A172 (cell line): ENCODE measurements at places on chromosomes 13 and 19. TPM values are rescaled to one million over a fixed set of nuclear protein-coding genes. Genes with fewer than 3 reads are reported as not detected.

Gene DCT
- not detected in 2 replicates for total RNA-seq

DNA sequence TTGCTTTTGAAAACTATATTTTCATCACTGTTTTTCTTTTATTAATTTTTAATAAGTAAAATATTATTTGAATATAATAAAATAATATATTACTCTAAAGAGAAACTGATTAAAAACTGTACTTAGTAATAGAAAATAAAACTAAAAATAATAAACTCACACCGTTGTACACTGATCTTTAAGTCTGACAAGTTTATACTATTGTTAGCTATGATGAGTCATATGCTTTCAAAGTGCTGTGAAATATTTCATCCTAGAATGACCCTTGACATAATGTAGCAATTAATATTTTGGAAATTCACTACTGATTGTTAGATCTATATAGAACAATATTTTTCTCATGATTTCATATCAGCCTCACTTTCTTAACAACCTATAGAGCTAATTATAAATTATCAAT is 1040.6 kb upstream of the SPRY2 start:
- no peak for DNase-seq

GRCh38 chr13:36531746-36532486 is 99.6 kb downstream of the CCNA1 start:
- DNase-seq: peak; percentile 3

DNA sequence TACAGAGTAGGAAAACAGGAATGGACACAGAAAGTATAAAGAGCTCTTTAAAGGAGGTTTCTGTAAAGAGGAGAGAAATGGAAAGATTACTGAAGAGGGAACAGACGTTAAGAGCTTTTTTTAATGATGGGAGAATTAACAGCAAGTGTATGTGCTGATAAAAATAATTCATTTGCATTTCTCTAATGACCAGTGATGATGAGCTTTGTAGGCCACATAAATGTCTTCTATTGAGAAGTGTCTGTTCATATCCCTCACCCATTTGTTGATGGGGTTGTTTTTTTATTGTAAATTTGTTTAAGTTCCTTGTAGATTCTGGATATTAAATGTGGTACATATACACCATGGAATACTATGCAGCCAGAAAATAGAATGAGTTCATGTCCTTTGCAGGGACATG is 40.0 kb downstream of the MYO16 start:
- no peak for DNase-seq

Gene PINLYP
- total RNA-seq: 0.38 TPM in 1 of 2 replicates, not detected in the other

Gene TMIGD2
- not detected in 2 replicates for total RNA-seq

DNA sequence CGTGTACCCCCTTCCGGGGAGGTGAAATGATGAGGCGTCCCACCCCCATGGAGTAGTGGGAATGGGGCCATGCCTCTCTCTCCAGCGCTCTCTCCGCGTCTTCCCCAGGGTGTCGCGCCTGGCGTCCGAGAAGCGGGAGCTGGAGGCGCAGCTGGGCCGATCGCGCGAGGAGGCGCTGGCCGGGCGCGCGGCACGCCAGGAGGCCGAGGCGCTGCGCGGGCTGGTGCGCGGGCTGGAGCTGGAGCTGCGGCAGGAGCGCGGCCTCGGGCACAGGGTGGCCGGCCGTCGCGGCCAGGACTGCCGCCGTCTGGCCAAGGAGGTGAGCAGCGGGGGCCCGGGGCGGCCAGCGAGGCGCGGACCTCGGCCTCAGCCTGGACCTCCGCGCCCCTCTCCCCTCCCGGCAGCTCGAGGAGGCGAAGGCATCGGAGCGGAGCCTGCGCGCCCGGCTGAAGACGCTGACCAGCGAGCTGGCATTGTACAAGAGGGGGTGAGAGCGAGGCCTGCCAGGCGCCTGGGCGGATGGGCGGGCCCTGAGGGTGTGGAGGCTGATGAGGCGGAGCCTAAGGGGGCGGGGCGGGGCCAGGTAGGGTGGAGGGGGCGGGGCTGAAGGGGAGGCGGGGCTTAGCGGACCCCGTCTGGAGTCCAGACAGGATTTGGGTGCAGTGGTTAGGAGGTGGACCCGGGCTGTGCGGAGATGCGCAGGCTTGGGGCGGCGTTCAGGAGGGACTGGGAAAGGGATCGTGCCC is 7.7 kb downstream of the PGLYRP1 start:
- DNase-seq: no peak

DNA sequence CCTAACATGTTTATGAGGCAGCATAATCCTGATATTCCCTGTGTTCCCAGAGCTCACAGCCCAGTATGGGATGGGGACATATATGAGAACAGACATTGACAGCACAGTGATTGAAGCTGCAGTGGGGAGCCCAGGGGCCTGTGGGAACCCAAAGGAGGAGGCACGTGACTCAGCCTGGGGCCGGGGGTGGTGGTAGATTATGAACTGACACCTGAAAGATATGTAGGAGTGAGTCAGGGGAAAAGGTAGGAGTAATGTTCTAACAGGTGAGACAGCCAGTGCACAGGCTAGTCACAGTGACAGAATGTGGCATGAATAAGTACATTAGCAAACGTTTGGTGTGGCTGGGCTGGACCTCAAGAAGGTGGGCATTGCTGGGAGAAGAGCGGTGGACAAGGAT is 29.0 kb downstream of the CKM start:
- no peak for DNase-seq

Gene CEACAM4
- total RNA-seq: not detected in 2 replicates

GRCh38 chr19:38912600-38913514 is 871 bp upstream of the CCER2 start:
- DNase-seq: no peak

DNA sequence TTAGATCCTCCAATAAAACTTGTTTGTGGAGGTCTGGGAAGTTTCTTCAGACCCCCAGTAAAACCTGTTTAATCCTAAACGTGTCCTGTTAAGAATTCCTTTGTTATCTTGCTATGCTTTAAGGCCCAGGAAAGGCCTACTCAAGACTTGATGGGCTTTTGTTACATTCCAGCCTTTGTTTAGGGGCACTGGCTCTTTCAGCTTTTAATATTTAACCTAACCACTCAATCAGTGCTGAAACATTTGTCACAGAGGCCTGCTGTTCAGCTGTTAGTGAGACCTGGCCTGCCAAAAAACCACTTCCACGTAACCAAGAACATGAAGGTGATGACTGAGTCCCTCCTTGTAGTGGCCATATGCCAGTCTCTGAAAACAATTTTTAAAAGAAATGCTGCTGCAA is 41.7 kb downstream of the PCDH17 start:
- DNase-seq: no peak

DNA sequence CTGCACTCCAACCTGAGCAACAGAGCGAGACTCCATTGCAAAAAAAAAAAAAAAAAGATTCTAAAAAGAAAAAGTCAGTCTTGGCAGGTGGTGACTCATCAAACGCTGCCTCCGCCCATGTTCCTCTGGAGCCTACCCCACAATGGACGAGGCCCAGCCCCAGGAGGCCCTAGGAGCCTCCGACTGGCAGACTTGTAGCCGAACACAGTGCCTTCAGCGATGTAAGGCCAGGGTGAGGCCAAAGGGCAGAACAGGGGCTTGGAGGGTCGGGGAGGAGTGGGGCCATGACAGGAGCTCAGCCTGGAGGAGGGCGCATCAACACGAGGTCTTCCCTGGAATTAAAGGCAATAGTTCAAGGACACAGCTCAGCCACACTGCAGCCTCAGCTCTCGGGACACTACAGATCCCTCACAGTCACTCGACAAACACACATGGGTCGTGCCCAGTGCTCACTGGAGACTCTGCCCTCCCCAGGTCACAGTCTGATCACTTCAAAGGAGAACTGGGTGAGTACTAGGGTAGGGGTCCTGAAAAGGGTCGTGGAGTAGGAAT is 5.1 kb downstream of the USE1 start:
- DNase-seq: peak; percentile 76

GRCh38 chr19:28966737-28967399 is 246.1 kb downstream of the UQCRFS1 start:
- DNase-seq: no peak

DNA sequence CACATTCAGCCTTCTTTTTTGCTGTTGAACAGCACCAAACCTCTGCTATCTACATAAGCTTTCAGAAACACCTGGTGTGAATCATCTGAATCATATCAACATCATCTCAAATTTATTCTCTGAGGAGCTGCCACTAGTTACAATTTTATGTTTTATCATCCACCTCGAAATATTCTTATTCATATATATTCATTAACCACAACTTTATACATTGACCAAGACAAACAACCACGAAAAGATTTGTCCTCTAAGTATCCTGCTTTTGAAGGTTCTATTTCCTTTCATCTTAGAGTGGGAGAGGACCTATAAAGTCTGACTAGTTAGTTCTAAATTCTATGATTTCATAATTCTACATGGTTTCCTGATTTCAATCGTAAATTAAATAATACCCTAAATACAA is 18.9 kb downstream of the ESD start:
- no peak for DNase-seq

Gene ATCAY
- not detected in 2 replicates for total RNA-seq

- DNase-seq: no peak
These were observed 123.1 kb downstream of the RBM26 start for GRCh38 chr13:79282976-79283375.

- peak; percentile 100 for DNase-seq
These were observed 8.6 kb downstream of the C19orf81 start for GRCh38 chr19:50657712-50658440.
